AG08395 (cell line): ENCODE measurements at places on chromosomes 1 and 21.

DNA sequence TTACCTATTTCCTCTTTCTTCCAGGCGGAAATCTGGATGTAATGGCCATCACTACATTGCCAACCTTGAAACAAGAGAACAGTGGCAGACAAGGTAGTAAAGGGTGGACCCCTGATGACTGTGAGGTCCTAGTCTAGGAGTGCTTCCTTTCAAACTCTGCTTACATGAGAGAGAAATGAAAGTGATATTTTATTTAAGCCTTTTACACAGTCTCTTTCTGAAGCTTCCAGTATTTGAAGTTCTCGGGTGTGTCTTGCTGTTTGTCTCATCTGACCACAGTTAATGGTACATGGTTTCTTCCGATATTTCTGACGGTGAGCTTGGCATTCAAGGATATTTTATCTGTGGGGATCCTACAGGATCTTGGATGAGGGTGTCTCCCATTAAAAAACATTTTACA, 215.2 kb downstream of the SLC45A1 start:
- DNase-seq = no peak

- DNase-seq = no peak
Observed at GRCh38 chr1:180033390-180033789, 78.8 kb downstream of the CEP350 start.

DNA sequence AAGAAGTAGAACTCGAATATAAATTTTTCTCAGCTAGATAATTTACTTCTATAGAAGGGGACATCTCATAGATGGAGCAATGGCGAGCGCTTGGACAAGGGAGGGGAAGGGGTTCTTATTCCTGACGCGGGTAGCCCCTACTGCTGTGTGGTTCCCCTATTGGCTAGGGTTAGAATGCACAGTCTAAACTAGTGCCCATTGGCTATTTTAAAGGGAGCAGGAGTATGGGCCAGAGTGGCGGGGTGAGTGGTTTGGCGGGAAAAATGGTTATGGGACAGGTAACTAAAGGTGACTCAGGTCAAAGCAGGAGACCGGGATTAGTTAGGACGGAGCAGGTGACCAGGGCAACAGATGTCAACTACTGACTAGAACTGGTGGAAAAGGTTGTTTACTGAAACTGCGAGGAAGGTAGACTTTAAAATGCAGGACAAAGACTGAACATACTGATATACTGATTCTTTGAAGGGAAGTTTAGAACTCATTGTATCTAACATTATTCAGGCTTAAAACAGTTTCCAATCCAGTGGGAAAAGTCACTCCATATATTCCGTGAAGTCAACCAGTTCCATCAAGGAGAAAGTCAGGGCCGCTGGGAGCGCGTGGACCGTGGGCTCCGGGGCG, 940 bp upstream of the ATAD3A start:
- DNase-seq = no peak

- DNase-seq = peak; percentile 22
Observed at GRCh38 chr1:99943223-99943794, 26.5 kb upstream of the SLC35A3 start.

DNA sequence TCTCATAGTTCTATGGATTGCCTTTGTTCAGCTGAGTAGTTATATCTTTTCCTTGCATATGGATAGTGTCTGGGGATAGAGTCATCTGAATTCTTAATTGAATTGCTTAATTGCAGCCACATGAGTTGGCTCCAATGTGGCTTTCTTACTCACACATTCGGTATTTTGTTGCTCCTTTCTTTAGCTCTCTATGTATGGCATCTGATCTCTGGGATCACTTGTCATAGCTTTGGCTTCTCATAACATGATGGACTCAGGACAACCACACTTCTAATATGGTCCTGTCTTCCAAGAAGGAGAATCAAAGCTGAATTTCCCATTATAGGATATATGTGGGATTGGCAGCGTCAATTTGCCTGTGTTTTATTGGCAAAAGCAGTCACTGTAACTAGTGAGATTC, 716.2 kb downstream of the NCAM2 start:
- peak; percentile 47 for DNase-seq

GRCh38 chr1:175182201-175182746, 10.3 kb downstream of the KIAA0040 start:
- no peak for DNase-seq

DNA sequence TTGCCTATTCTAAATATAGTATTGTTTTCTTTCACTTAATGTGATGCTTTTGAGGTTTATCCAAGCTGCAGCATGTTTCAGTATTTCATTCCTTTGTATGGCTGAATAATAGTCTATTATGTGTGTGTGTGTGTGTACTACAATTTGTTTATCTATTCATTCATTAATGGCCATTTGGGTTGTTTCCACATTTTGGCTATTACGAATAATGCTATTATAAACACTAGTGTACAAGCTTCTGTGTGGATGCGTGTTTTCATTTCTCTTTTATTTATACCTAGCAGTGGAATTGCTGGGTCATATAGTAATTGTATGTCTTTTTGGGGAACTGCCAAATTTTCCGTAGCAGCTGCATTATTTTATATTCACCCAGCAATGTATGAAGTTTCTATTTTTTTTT, 15.0 kb upstream of the THEM5 start:
- no peak for DNase-seq

- no peak for DNase-seq
Observed at GRCh38 chr1:45765999-45766792, 15.7 kb upstream of the IPP start.

- no peak for DNase-seq
Observed at GRCh38 chr1:169933984-169934725, 40.5 kb upstream of the SCYL3 start.

GRCh38 chr21:31447505-31447904, 103.4 kb upstream of the TIAM1 start:
- DNase-seq = no peak

DNA sequence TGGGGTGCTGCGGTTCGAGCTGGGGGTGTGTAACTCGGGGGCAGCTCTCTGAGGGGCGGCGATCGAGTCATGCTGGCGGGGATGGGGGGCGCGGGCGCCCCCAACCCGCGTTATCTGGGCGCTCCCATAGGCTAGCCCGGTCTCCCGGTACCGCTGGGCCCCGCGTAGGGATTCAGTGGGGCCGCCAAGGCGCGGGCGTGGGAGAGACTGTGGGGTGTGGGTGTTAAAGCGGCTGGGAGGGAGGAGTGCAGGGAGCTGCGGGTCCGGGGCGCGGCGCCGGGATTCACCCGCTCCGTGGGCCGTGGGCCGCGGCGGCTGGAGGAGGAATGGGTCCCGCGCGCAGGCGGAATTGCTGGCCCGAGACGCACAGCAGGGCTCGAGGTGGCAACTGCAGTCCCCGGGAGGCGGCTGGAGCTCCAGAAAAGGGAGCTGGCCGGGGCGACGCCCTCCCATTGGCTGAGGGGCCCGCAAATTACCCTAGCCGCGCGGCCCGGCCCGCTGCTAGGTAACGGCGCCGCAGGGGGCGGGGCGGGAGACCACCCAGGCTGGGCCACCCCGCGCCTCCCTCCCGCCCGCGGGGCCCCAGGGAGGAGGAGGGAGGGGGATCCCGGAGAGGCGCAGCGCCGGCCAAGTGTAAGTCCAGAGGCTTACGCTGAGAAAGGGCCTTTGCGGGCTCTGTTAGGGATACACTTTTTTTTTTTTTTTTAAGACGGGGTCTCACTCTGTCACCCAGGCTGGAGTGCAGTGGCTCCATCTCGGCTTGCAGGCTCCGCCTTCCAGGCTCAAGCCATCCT, at the start of gene PTCH2:
PTCH2 (minus strand) TSS at position 392 of the 794 bp plus-strand sequence; CDS start at position 71, 321 bp downstream.
- peak; percentile 86 for DNase-seq

DNA sequence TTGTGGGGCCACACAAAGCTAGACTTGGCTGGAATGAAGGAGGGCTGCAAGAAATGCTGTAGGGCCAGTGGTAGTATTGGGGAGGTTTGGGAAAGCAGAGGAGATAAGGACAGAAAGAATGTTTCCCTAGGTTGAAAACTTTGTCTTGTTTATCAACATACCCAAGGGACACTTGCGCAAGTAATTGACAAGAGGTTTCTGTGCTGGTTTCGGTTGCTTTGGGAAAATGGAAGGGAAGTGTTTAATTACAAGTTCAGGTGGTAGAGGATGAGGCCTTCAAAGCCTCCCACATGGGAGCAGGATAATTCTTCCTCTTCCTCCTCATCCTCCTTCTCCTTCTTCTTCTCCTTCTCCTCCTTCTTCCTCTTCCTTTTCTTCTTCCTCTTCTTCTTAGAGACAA, 182.1 kb upstream of the LMO4 start:
- no peak for DNase-seq

DNA sequence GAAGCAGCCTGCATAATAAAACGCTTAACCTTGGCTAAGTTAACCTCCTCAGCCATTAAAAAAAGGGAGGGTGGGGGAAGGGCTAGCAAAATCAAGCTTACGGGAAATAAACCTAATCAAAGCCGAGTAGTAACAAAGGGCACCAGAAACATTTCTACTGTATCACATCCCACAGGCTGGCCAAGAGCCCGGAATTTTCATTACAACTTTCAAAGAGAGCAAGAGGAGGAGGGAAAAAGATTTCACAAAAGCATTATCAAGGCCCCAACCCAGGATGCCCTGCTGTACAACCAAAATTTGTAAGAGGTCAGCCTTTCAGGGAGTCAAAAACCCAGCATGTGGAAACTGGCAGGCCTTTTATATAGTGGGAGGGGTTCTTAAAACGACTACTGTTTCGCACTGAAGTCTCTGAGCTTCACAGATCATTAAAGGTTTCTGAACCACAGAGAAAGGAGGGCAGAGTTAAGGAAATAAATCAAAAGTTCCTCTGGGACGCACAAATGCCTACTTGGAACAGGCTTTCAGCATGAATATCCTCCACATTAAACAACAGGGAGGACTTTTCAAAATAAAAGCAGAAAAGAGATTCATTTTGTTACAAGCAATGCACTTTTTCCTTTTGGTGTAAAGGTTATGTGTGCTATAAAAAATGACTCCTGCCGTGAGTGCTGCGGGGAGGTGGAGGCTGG, 90.4 kb downstream of the SLC45A1 start:
- peak; percentile 68 for DNase-seq

DNA sequence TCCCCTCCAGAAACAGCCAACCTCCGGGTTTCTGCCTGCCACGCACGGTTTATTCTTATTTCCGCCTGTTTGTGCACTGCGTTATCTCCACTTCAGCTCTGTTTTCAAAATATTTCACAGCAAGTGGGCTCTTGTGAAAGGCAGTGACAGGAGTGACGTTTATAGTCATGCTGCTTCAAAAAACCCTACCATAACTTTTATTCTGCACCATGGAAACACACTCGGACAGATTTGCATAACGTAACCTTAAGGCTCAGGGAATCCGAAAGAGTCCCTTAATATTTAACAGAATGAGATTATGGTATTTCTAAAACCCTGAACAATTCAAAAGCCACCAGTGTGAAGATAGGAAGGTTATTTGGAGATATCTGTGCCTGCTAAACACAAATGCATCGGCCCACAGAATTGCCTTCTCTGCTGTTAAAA, 782 bp upstream of the SDE2 start:
- no peak for DNase-seq

- DNase-seq = no peak
Observed at GRCh38 chr1:164562511-164562910, 3.5 kb downstream of the PBX1 start.

GRCh38 chr1:206729507-206729906, 41.1 kb upstream of the IL19 start:
- DNase-seq = no peak

DNA sequence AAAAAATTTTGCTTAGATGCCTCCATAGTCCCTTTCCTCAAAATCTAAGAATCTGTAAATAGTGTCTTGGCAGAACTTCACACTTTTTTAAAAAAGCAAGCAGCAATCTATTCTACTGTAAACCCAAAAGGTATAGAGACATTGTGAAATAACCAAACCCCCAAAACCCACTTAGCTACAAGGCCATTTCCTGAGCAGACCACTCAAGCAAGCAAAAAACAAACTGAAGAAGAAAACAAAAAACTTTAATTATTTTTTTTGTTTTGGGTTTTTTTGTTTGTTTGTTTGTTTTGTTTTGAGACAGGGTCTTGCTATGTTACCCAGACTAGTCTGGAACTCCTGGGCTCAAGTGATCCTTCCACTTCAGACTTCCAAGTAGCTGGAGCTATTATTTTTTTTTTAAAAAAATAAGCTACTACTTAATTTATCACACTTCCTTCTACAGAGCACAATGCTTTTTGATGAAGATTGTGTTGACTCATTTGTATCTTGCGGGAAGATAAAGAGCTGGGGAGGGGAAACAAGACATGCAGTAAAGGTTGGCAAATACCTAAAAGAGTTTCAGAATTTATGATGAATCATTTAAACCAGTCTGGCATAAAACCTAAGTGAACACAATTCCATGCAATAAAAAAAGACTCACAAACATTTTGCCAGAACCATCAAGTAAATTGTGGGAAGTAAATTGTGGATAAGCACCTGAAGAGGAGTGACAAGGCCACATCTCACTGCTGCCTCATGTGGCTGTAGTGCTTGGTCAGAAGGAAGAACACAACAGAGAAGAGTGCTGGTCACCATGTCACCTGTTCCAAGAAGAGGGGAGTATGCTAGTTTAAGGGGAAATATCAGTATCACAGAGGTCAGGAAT, 2.7 kb upstream of the PTPN22 start:
- no peak for DNase-seq

DNA sequence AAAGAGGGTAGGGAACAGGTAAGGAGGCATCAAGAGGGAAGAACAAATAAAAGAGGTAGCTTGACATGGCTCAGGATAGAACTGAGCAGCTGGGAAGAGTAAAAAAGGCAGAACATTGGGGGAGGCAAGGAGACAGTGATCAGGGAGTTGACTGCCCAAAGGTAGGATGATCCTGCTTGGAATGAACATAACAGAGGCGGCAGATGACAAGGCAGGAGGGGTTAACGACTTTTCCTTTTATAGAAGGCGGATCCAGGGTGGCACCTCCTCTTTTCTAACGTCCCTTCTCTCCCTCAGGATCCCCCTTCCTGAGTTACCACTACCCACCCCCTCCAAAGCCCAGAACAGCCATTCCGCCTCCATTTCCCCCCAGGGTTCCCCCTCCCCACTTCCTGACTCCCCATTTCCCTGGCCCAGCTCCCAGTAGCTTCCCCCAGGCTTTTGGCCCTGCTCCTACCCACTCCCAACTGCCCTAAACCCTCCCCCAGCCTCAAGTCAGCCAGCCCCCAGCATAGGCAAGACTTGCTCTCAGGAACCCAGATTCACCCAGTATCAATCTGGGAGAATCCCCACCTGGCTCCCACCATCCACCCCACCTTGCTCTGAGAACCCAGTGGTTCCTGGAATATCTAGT, 769 bp upstream of the ADAMTS4 start:
- DNase-seq = no peak

GRCh38 chr1:39268112-39268581, 63.7 kb downstream of the MACF1 start:
- peak; percentile 82 for DNase-seq

GRCh38 chr21:24025101-24025500, 1582.2 kb downstream of the MRPL39 start:
- DNase-seq = no peak
